ENCODE measurements at places on chromosomes 3 and 15.
A peak's percentile ranks its signal among the peaks of the same experiment; 100 is the strongest.

DNA sequence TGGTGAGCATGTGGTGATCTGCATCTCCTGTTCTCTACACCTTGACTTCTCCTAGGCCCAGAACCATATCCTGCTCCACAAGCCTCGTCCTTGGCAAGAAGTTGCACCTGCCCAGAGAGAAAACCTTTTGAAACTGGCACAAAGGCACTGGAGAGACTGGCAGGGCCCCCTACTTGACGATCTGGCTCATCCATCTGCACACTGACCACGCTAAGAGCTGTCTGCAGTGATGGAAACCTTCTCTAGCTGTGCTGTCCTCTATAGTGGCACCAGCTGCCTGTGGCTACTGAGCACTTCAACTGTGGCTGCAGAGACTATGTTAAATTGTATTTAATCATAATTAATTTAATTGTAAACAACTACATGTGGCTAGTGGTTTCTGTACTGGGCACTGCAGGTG lies 26.2 kb upstream of the SRP14 start:
- DNase-seq = no peak

- DNase-seq = no peak
These were observed 887.0 kb downstream of the ROBO1 start for GRCh38 chr3:78880603-78881461.

DNA sequence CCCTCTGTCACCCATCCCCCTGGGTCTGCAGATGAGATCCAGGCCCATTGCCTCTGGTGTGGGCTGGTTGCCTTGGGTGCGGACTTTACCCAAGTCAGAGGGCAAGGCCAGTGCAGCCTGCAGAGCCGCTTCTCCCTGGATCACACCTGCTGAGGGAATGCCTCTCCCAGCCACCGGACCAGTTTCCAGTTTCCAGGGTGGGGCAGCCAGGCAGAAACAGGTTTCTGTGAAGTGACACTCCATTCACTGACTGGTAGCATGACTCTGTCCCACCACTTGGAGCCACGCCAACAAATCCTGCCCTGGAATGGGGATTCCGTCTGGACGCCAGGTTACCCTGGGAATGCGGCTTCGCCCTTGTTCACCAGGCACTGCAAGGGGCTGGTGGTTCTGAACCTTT lies 30.0 kb downstream of the PAQR5 start:
- DNase-seq = no peak

- no peak for DNase-seq
These were observed 56.2 kb upstream of the LPP start for GRCh38 chr3:188097791-188098190.

DNA sequence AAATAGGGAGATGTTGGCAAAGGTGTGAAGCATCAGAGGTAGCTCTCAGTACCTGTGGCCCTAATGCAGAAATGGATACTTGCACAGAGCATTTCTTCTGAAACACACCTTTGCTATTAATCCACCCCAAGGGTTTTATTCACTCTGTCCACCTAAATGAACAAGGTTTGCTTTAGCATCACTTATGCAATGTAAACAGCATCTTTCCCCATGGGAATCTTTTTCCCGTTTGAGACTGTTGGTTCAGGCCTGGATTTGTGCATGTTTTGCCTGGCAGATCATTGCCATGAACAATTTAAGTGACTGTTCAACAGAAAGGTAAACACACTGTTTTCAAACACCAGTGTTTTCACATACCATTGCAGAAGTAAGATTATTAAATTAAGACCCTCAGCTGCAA lies 508.3 kb downstream of the SOX2 start:
- no peak for DNase-seq

GRCh38 chr3:29581311-29581710 lies 300.4 kb downstream of the RBMS3 start:
- DNase-seq = no peak

DNA sequence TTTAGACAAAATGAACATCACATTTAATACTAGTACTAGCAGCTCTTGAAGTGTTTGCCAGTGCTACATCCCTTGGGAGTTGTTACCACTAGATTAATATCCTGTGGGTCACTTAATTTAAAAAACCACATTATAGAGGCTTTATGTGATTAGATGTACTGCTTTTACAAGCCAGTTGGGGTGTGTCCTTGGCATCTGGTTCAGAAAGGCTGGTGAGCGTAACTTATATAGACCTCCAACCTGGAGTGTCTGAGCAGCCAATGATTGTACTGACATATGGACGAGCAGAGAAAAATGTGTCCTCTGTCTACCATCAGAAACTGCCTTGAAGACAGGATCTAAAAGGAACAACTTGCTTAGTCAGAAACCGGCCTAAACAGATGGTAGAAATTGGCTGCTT lies 306.2 kb upstream of the ATP11B start:
- DNase-seq = peak; percentile 73

GRCh38 chr3:177098551-177098950 lies 98.7 kb downstream of the TBL1XR1 start:
- no peak for DNase-seq

DNA sequence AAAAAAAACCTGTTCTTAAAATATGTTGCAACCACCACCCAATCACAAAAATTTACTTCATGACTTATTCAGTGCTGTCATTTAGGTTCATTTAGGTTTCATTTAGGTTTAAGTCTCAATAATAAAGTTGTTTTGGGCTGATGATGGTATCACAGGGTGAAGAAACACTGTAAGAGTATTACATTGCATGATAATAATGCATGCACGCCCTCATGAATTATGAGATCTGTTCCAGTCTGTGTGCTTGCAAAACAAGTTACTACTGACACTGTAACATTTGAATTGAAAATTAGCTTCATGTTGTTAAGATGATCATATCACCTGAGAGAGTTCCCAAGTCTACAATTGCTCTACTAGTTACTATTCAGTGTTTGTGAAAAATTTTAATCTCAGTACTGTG lies at the start of gene AADACL2:
Gene AADACL2 (plus strand): TSS at position 315 of the 400 bp plus-strand sequence. CDS start 109 bp downstream, outside the sequence.
- DNase-seq = no peak

- DNase-seq = no peak
These were observed 277.9 kb upstream of the SEMA6D start for GRCh38 chr15:47439146-47440111.

DNA sequence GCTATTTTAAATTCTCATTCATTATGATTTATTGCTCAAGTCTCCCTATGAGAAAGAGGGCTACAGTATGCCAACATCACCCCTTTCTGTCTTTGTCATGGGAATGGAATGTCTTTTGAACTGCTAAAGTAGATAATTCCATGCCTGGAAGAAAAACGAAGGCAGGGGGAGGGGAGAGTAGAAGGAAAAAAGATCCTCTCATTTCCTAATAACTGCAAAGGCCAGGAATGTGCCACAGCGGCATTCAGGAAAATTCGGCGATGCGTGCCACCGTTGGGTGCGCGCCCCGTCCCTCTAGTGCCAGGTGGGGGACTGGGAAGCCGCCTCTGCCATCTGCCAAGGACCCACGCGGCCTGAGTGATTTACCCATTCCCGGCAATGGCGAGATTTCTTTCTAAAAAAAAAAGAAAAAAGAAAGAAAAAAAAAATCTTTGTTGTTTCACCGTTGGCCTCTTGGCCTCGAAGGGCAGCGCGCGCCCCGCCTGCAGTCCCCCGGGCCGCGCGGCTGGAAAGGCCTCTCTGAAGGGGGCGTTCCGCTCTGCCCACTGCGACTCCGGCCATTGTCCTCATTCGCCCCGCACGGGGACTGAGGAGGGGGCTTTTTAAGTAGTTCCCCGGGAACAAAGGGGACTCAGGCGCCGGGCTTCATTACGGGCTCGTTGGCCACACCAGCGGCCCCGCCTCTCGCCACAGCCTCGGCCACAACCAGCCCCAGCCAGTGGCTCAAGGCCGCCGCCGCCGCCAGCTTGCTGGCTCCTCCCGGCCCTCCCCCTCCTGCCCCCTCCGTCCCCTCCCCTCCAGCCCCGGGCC lies 54.5 kb downstream of the CPN2 start:
- DNase-seq = no peak

DNA sequence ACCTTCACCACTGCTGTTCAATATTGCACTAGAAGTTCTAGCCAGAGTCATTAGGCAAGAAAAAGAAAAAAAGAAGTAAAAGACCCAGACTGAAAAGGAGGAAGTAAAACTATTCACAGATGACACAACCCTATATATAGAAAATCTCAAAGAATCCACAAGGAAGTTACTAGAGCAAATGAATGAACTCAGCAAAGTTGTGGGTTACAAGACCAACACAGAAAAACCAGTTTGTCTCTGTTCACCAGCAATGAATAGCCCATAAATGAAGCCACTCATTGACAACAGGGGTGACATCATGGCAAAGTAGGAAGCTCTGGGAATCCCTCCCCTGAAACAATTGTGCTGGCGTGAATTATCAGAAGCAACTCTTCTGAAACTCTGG lies 4.6 kb downstream of the CFAP100 start:
- DNase-seq = no peak

GRCh38 chr15:78830514-78831228 lies 19.4 kb upstream of the ADAMTS7 start:
- DNase-seq = no peak

DNA sequence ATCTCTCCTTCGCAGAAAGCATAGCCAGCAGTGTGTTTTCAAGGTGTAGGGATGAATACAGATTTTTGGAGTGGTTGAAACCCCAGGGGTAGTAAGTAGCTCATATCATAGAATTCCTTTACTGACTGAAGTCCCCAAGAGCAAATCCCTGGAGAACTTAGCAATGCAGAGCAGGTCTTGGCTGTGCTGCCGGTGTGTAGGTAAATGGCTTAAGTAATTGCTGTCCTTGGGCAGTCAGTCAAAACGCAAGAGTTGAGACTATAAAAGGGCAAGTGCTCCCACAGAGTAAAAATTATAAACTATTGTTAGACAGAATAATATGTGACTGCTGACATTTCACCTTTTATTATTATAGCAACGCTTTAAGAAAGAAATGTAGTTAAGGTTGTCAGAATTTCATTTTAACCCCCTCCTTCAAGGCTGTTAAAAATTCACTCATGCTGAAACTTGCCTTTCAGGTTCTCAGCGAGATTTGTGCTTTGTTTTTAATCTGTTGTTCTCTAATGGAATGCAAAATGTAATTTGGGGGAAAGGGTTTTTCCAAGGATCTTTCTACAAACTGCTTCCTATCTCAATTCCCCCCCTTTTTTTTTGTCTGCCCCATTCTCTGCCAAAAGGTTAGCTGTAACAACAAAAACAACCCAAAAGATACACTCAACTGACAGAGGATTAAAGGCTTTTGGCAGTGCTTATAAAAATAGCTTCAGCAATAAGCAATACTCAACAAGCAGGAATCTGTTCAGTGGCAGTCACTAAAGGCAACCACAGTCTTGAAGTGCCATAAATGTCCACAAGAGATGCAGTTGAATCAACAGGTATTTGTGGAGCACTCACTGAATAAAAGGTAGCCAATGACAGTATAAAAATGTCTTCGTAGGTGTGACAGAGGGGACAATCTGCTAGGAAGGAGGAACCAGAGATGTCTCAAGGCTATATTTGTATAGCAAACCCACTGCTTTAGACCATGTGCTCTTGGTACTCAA lies 105.3 kb downstream of the THRB start:
- no peak for DNase-seq

- DNase-seq = no peak
These were observed 239.3 kb downstream of the IL5RA start for GRCh38 chr3:2870724-2871333.

GRCh38 chr3:129699199-129699598 lies 92.7 kb upstream of the PLXND1 start:
- no peak for DNase-seq

- DNase-seq = no peak
These were observed 57.8 kb downstream of the GRIP2 start for GRCh38 chr3:14482271-14482721.

- DNase-seq = no peak
These were observed 601.2 kb downstream of the FOXP1 start for GRCh38 chr3:70982284-70982683.

- DNase-seq = no peak
These were observed 12.0 kb downstream of the SEMA5B start for GRCh38 chr3:123015596-123015995.

DNA sequence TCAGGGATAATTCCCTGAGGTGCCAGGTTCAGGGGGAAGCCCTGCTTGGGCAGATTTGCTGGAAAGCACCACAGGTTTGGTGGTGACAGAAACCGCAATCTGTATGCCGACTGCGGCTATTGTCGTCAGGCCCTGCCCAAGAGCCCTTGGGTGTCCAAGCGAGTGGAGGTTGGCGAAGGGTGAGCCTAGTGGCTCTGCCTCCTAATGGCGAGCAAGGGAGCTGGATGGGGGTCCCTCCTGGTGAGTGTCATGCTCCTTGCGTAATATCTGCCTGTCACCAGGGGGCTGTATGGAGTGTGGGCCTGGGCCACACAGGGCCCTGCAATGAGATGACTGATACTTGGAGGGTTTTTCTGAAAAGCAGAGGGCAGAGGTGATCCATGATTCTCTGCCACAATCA lies 101.6 kb downstream of the EPHB1 start:
- no peak for DNase-seq

DNA sequence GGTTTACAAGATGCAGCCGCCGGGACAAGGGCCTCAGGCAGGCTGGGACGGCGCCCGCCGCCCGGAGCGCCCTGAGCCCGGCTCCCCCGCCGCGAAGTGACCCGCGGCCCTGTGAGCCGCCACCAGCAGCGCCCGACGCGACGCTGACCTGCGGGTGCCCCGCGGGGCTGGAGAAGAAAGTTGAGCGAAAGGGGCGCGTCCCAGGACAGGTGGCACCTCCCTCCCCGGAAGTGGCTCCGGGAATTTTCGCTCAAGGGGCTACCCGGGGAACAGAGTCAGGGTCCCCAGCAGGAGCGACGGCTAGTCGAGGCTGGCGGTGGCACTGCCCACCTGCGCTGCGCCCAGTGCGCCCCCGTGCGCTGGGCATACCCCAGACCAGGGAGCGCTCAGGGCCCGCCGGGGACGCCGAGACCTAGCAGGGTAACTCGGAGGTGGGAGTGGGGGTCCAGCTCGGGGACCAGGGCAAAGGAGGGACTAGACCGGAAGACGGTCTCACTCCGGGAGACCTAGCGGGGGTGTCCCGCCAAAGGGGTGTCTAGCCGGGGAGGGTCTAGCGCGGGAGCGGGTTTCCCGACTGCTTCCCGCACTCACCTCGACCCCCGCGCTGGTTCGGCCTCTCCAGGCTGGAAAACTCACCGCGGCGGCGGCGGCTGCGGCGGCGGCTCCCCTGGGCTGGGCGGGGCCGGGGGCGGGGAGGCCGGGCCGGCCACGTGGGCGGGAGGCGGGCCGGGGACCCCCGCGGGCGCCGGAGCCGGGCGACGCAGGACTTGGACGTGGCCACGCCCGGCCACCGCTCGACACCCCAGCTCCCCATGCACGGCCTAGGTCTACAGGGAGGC lies 18.4 kb downstream of the SPATA12 start:
- no peak for DNase-seq

- no peak for DNase-seq
These were observed 113.3 kb downstream of the TBC1D2B start for GRCh38 chr15:77964193-77964592.

DNA sequence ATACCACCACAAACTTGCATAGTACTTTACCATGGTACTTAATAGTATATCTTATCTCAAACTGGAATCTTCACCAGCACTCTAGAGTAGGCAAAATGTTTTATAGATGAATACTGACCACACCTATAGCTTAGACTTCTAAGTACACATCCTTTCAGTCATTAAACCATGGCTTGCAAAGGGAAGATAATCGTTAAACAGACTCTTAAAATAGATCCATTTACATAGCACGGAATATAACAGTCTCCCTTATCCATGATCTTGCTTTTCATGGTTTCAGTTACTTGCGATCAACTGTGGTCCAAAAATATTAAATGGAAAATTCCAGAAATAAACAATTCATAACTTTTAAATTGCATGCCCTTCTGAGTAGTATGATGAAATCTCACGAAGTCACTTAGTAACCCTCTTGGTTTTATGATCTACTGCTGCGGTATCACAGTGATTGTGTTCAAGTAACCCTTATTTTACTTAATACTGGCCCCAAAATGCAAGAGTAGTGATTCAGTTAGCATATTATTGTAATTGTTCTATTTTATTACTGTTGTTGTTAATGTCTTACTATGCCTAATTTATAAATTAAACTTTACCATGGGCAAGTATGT lies 111.4 kb downstream of the HERC1 start:
- no peak for DNase-seq

All from NCI-H1694 treated with DMSO at 0.1 percent for 48 hours (cell line).